CD8-positive, alpha-beta T cell (primary cell): ENCODE measurements at places on chromosomes 5 and 9.

- no peak for DNase-seq
Measured at GRCh38 chr9:4491626-4491975, 1.3 kb downstream of the SLC1A1 start.

GRCh38 chr9:119792242-119792641 is 423.0 kb upstream of the BRINP1 start:
- no peak for DNase-seq

DNA sequence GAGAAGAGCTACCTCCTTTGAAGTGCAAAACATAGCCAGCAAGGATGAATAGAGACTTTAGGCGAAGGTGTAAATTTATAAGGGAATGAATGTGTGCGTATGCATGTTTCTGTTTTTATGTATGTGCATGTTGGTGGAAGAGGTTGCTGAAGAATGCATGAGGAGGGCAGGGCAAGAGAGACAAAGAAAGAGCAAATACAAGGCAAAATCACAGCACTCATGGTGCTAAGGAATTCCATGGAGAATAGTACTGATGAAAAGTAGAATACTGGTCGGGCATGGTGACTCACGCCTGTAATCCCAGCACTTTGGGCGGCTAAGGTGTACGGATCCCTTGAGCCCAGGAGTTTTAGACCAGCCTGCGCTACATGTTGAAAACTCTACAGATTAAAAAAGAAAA is 762.1 kb upstream of the PTPRD start:
- DNase-seq, result no peak

DNA sequence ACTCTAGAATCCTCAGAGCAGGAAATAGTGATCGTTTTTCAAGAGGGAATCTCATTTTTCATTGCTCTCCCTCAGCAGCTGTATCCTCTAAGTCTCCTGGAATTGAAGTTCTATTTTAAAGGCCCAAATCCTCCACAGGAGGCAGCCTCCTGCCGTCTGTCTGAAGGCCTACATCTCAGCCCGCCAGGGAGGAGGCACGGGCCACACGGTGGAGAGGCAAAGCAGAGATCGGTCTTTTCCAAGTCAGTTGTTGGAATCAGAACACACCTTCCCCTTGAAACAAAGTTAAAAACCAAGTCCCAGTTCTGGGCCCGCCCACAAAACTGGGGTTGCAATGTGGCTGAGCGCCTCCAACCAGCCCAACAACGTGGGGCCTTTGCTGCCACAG is 68.7 kb downstream of the RAPGEF1 start:
- DNase-seq, result no peak

GRCh38 chr9:4959031-4959430 is 26.0 kb upstream of the JAK2 start:
- no peak for DNase-seq

GRCh38 chr9:99606296-99606695 is 215.4 kb upstream of the NR4A3 start:
- DNase-seq, result no peak

GRCh38 chr5:82666312-82666711 is 388.2 kb upstream of the RPS23 start:
- no peak for DNase-seq

DNA sequence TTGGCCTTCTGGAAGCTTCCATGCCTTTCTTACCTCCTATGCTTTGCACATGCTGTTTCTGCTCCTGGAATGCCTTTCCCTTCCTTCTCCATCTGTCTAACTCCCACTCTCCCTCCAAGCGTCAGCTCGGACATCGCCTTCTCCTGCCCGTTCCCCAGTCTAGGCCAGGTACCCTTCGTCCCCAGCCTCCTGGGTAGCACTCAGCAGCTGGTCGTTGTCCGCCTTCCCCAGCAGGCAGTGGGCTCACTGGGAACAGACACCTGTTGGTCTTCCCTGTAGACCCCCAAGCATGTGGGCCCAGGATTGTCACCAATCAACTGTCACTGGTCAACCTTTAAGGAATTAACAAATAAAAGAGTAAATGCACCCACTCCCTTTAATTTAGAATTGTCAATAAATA is 202.2 kb downstream of the RGS3 start:
- DNase-seq, result no peak

DNA sequence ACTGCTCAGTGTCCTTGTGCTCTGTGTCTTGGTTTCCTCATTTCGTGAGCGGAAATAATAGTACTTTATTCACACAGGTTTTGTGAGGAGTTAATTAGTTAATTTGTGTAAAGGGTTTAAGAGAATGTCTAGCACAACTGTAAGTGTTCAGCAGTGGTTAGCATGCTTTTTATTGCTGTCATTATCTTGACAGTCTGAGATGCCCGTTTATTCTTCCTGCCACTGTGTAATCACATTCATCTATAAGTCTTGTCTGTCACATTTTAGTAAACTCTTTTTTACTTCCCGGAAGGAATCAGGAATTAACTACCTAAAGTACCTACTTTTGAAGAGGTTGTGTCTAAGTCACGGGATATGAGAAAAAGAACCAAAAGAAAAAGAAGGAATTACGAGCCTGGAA is 38.0 kb downstream of the IQGAP2 start:
- DNase-seq, result no peak

- DNase-seq, result no peak
Measured at GRCh38 chr5:75993183-75993582, 90.0 kb upstream of the SV2C start.

GRCh38 chr9:74609671-74610405 is 112.7 kb downstream of the RORB start:
- DNase-seq, result no peak

DNA sequence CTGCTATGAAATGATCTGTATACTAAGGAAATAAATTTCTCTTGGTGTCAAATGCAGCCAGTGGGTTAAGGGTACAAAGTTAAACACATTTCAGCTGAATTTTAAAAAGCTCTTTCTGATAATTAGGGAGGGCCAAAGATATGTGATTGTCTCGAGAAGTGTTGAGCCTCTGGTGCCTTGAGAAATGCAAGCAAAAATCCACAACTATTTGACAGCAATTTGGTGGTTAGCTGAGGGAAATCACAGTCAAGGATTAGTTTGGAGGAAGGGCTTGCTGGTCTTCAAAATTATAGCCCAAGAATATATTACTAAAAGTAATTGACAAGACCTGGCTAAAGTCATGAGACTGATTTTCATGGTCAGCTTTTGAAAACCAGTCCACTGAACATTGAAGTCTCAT is 255.7 kb upstream of the PPP1R2B start:
- DNase-seq, result no peak

GRCh38 chr5:33494466-33494865 is 53.7 kb downstream of the TARS1 start:
- no peak for DNase-seq

DNA sequence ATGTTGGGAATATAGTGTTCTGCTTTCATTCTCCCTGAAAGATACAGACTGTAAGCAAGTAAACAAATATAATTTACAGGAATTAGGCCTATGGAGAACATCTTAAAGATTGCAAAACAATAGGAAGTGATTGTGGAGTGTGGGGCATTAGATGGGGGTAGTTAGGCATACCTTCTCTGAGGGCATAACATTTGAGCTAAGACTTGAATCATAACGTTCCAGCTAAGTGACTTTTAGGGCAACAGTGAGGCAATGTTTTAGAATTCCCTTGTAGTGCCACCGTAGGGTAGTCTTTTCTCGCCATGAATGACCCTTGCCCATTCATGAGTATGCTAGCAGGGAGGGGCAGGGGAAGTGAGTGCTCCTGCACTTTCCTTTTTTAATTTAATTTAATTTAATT is 173.3 kb downstream of the SPATA31D1 start:
- DNase-seq, result no peak

GRCh38 chr5:143054480-143054941 is 284.3 kb downstream of the ARHGAP26 start:
- no peak for DNase-seq

DNA sequence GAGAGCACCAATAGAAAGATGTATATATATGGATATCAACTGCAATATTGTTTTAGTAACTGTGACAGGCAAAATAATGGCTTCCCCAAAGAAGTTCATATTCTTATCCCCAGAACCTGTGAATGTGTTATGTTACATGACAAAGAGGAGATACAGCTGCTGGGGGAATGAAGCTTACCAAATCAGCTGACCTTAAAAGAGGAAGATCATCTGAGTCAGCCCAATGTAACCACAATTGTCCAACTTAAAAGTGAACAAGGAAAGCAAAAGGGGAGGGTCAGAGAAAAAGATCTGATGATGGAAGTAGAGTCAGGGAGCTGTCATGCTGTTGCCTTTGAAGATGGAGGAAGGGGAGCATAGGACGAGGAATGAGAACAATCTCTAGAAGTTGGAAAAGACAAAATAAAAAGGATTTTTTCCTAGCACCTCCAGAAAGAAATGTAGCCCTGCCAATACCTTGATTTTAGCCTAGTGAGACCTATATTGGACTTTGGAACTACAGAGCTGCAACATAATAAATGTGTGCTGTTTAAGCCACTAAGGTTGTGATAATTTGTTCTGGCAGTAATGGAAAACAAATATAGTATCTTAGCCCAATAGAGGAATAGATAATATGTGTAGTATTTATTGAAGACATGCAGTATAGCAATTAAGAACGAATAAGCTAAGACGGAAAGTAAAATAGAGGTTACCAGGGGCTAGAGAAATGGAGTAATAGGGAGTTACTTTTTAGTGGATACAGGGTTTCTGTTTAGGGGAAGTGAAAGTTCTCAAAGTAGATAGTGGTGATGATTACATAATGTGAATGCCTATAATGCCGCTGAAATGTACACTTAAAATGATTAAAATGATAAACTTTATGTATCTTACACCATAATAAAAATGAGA is 115.9 kb downstream of the PIK3R1 start:
- no peak for DNase-seq

- DNase-seq, result no peak
Measured at GRCh38 chr5:136769900-136770684, 404.7 kb upstream of the TRPC7 start.

GRCh38 chr9:115374724-115375268 is 256.8 kb upstream of the TNC start:
- DNase-seq, result no peak
